ENCODE measurements at places on chromosomes 3 and 15. TPM values are rescaled to one million over a fixed set of nuclear protein-coding genes. Genes with fewer than 3 reads are reported as not detected.
A peak's percentile ranks its signal among the peaks of the same experiment; 100 is the strongest.

- DNase-seq = no peak
Measured at GRCh38 chr15:56653787-56654186, 79.5 kb downstream of the ZNF280D start.

DNA sequence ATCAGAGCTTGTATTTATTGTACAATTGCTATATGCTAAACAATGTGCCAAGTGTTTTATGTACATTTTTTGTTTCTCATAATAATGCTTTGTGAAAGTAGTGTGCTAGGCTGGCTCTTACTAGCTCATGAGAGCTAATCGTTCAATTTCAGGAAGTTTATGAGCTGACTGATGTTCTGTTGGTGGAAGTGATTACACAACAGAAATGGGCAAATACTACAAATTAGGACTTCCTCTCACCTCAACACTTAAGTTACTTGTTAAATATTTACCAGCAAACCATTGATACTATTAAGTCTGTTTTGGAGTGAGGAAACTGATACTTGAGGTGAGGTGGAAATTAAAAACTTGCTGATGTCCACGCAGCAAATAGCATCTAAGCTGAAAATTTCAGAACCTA is 32.3 kb downstream of the SLC9C1 start:
- DNase-seq = no peak

GRCh38 chr15:41079717-41080116 is 36.4 kb downstream of the INO80 start:
- DNase-seq = no peak

DNA sequence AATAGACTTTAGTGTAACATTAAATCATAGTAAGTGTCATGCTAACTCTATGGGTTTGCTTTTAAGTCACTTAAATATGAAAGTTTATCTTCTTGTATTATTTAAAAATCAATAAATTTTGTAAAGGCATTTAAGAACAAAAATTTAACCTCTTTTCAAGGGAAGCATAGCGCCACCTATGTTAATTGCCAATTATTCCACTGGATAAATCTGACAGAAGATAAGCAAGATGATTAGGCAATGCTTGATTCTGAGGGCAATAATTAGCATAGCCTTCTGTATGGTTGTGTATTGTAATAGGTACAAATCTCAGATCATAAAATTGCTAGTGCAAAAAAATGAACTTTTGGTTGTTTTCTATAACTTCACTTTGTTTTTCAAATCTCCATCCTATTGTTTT is 560.1 kb downstream of the GRM7 start:
- no peak for DNase-seq

DNA sequence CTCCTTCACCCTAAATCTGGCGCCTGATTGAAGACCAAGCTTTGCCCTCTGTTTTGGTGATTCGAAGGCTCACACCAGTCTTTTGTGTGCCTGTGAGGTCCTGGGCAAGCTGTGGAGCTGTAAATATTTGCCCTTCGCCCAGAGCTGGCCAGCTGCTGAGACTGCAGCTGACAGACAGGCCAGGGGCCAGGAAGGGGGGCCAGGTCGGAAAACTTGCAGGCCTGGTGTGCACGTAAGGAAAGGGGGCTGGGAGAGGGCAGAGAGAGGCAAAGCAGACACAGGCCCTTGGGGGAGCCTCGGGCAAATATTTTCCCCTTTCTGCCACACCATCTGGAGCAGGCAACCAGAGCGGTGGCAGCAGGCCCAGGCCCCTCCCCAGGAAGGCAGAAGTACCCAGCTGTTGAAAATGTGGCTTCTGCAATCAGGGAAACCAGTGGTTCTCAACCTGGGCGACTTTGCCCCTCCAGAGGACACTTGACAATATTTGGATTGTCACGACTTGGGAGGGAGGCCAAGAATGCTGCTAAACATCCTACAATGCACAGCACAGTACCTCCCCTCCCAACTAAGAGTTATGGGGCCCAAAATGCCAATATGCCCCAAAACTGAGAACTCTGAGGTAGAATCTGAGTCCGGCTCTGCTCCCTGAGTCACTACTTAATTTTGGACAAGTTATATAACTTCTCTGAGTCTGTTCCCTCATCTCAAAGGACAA is 2.5 kb downstream of the PDZRN3 start:
- no peak for DNase-seq

DNA sequence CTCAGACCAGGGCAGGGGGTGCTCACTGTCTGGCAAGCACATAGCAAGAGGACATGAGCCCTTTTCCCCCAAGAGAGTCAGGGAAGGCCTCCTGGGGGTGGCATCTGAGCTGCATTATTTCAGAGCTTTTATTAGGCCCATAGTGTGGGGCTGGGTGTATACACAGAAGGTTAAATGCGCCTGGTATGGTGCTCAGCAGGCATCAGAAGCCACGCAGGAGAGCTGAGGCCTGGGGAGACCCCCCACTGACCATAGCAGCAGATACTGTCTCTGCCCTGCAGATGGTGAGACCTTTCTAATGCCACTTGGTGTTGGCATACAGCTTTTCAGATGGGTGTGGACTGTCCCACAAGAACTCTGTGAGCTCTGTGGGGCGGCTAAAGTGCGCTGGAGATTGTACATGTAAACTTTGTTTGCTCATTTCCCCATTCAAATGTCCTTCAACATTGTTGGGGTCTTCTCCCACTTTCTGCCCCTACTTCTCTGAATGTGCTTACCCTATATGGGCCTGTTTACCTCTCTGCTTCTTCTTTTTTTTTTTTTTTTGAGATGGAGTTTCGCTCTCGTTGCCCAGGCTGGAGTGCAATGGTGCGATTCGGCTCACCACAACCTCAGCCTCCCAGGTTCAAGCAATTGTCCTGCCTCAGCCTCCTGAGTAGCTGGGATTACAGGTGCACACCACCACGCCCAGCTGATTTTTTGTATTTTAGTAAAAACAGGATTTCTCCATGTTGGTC is 62.2 kb downstream of the CDC25A start:
- DNase-seq = no peak

GRCh38 chr3:188220988-188221818 is 67.2 kb downstream of the LPP start:
- DNase-seq = peak; percentile 76

GRCh38 chr15:31200735-31201151 is 99.2 kb upstream of the TRPM1 start:
- DNase-seq = no peak

GRCh38 chr3:64242435-64242834 is 17.2 kb upstream of the PRICKLE2 start:
- no peak for DNase-seq

GRCh38 chr3:188465311-188465710 is 311.4 kb downstream of the LPP start:
- DNase-seq = no peak

GRCh38 chr3:110910346-110910955 is 161.2 kb upstream of the NECTIN3 start:
- no peak for DNase-seq

GRCh38 chr3:128550471-128551126 is 57.6 kb upstream of the GATA2 start:
- DNase-seq = no peak

DNA sequence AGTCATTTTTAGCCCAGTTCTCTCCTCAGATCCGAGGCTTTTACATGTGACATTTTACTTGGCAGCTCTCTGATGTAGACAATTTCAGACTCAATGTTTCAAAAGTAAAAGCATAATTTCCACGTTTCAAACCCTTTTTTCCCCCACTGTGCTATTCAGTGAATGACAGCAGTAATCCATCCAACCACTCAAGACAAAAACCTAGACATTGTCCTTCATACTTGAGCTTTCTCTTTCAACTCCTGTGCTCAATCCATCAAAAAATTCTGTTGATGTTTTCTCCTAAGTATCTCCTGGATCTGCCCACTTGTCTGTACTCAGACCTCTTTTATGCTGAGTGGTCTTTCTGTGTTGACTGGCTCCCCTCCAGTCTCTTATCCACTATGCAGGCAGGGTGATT is 214.7 kb downstream of the CHL1 start:
- DNase-seq = no peak

- no peak for DNase-seq
Measured at GRCh38 chr3:18190646-18191045, 234.5 kb downstream of the SATB1 start.

DNA sequence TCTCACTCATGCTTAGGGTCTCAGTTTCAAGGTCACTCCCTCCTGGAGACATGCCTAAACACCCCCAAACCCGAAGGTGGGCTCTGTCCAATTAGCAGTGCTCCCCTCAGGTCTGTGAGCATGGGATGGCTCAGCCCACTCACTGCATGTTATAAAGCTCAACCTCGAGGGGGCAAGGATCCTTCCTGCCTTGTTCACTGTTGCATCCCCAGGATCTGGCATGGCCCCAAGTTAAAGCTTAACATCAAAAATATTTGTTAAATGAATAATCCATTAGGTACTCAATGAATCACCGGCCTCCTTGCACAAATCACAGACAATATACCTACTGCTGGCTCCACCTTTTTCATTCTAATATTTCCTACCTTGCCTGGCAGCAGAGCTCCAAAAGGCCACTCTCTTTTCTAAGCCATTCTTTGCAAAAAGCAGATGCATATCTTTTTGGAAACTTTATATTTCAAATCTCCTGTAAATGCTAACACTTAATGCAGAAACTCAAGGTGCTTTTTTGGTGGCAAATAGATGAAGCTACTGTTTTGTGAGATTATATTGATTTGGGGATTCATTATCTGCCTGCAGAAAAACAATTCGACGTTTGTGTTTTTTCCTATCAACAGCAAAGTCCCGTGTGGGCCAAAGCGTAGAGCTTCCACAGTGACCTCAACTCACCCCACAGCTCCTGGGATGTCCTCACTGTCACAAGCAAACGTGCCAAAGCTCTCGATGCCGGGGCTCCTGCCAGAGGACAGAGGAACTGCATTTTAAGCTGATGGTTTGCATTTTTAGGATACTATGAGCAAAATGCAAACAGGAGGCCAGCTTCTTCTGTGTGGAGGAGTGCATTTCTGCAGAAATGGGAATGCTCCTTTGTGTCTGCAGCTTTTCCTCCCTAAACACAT is 35.4 kb downstream of the PCOLCE2 start:
- peak; percentile 73 for DNase-seq

DNA sequence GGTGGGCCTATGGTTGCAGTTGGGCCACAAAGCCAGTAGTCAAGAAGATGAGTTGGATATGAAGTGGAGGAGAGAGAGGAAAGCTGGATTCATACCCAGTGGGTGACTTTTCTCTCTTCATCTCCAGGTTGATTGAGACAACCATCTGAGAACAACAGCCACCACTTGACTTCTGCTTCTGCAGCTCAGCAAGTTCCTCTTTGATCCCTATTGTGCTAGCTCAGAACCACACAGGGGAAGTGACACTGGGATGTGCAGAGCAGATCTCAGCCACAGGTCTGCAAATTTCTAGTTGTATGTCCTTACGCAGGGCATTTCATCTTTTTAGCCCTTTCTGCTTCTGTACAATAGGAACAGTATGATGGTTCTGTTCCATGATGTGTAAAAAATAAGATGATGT is 459.2 kb upstream of the ARRDC4 start:
- no peak for DNase-seq

- no peak for DNase-seq
Measured at GRCh38 chr15:80916056-80916455, 73.6 kb downstream of the MESD start.

DNA sequence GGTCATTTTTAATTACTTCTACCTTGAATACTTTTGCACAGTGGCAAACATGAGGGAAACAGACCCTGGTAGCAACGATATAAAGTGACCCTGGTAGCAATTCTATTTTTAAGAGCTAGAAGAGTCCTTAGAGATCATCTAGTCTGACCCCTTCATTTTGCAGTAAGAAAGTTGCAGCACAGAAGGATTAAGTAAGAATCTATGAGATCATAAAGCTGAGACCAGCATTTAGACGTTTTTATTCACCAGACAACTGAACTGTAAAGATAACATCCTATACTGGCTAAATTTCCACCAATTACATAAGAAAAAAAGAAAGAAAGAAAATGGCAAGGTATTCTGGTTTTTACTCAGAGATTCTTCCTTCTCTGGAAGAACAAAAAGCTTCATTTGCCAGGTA is 49.9 kb downstream of the LRRFIP2 start:
- no peak for DNase-seq

Gene OR4M2
- total RNA-seq = not detected

Gene LRRC15
- not detected for total RNA-seq

Gene TF
- not detected for total RNA-seq

Gene CCR9
- total RNA-seq = 0.17 TPM

Gene TRPM1
- total RNA-seq = not detected

Gene LDHAL6B
- not detected for total RNA-seq
